ENCODE measurements at places on chromosomes 13 and 19.
A peak's percentile ranks its signal among the peaks of the same experiment; 100 is the strongest.

DNA sequence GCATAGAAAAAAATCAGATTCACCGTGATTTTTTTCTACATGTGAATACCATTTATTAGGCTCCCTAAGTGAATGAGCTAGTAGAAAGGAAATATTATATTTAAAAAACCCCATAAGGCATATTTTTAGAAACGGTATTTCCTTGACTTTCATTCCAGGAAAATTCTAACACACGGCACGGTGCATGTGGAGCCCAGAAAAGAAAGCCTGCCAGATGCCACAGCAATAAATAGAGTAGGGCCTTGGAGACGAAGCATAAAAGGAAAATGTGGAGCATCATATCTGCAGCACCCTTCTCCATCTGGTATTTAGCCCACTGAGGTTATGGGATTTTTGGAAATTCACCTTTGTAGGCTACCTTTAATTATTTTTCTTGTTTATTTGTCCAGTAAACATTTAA, 314.4 kb downstream of the ENOX1 start:
- DNase-seq: no peak

GRCh38 chr13:42393573-42394360, 121.8 kb downstream of the AKAP11 start:
- no peak for DNase-seq

GRCh38 chr13:110945928-110946570, 31.2 kb upstream of the ANKRD10 start:
- no peak for DNase-seq

DNA sequence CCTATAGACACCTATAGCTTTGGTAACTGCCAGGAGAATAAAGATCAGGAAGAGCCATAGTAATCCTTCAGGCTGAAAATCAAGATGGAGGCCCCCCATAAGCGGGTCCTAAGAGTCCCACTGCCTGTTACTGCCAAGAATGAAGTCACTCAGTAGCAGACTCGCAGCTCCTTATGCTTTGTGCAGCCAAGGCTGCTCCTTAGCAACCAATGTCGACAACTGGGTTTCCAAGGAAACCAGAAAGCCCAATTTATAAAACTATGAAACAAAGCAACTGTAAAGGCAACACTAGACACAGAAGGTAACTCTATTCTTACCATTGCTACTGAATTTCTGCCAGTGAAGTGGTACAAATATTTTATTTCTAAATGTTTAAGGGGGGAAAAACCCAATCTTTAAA, 56.5 kb downstream of the DCLK1 start:
- DNase-seq: no peak

DNA sequence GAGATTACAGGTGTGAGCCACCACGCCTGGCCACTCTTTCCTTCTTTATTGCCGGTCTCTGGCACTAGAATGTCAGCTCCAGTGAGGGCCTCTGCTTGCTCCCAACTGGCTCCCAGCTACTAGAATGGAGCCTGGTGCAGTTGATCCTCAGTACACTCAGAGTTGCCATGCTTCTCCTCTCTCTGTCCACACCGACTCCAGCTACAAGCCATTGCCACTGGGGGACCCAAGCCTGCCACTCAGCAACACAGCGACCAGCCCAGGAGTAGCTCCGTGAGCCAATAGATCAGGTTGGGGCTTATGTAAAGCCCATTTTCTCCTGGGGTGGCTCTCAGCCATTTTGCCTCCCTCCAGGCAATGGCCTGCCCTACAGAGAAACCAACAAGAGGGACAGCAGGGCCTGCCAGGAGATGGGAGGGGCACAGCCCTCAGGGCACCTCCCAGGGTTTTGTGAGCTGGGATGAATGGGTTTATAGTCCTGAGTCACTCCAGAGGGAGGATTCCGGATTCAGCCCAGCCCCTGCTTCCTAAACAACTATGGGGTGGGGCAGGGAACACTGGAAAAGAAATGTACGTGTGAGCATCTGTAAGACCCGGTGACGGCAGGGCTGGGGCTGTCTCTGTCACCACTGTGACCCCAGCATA, 36.5 kb downstream of the OPA3 start:
- DNase-seq: no peak

- DNase-seq: no peak
Measured at GRCh38 chr13:93951108-93951507, 528.4 kb downstream of the DCT start.

DNA sequence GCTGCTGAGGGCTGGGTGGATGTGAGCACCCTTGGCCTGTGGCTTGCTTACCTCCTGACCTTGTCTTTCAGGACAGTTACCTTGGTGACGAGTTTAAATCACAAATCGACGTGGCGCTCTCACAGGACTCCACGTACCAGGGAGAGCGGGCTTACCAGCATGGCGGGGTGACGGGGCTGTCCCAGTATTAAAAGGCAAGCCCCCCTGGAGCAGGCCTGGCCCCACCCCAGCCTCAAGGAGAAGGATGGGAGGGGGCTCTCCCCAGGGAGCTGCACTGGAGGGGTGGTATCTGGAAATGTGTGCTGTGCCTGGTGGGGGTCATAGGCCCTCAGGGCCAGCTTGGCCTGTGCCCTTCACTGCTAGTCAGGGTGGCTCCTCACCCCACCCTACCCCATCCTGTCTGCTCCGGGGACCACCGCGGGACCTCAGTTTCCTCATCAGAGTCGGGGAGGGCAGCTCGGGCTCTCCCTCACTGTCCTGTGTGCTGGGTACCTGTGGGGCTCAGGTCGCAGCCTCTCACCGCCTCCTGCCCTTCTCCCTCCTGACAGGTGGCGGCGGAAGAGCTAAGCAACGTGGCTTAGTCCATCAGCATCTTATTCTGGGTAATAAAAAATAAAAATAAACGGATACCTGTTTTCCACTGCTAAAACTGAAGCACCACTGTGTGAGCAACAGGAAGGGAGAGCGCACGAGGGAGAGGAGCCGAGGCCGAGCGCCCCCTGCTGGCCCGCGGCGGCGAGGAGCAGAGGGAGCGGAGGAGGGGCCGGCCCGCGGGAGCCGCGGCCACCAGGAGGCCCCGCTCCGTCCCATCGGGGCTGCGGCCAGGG, 29.8 kb downstream of the CERS1 start:
- no peak for DNase-seq

DNA sequence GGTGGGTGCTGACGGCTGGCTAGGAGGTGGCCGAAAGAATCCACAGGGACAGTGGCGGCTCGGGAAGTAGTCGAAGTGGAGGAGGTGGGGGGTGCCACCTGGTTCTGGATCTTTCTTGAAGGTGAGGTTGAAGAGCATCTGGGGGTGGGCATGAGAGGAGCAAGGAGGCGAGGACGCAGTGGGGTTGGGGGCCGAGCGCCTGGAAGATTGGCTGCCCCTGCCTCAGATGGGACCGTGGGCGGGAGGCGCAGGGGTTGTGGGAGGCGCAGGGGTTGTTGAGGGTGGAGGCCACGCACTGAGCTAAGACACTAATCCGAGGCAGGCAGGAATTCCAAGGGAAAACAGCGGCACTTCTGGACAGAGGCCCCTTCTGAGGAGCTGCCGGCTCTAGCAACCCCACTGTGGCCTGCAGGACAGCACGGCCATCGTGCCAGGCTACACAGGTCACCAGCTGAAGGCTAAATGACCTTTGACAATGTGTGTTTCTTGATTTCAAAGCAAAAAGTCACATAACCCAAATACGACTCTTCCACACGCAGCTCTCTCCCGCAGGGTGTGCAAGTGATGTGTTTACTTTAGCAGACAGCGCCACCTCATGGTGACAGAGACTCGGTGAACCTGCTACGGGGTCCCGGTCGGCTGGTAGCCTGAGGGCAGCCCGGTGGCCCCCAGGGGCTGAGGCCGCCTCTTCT, 44.1 kb upstream of the RANBP3 start:
- DNase-seq: peak; percentile 64

DNA sequence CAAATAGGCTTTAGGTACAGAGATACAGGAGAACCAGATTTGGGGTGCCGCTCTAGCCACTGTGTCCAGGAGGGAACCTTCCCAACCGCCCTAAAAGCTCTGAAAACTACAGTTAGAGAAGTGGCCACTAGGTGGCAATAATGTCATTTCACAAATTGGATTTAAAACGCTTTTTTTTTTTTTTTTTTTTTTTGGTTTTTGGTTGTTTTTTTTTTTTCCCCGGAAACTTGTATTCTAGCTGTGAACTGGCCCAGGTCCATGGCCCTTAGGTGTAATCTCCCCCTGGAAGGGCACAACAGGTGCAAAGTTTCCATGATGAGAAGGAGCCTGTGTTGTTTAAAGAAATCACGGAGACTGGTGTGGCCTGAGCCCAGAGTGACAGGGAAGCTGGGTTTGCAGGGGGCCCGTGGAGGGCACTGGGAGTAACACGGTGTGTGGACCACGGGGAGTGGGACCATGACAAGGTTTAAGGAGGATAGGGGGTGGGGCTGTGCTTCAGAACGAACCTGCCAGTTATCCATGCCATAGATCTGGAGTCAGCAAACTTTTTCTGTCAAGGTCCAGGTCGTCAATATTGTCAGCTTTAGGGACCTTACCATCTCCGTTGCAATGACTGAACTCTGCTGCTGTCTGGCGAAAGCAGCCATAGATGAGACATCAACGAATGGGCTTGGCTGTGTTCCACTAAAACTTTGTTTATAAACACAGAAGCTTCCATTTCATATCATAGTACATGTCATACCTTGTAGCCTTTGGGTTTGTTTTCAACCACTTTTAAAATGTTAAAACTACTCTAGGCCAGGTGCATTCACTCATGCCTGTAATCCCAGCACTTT, 10.1 kb downstream of the OR1I1 start:
- DNase-seq: peak; percentile 66

GRCh38 chr19:31450696-31451095, 101.5 kb upstream of the TSHZ3 start:
- DNase-seq: no peak

- DNase-seq: no peak
Measured at GRCh38 chr19:48814895-48815294, 4.1 kb upstream of the BCAT2 start.

DNA sequence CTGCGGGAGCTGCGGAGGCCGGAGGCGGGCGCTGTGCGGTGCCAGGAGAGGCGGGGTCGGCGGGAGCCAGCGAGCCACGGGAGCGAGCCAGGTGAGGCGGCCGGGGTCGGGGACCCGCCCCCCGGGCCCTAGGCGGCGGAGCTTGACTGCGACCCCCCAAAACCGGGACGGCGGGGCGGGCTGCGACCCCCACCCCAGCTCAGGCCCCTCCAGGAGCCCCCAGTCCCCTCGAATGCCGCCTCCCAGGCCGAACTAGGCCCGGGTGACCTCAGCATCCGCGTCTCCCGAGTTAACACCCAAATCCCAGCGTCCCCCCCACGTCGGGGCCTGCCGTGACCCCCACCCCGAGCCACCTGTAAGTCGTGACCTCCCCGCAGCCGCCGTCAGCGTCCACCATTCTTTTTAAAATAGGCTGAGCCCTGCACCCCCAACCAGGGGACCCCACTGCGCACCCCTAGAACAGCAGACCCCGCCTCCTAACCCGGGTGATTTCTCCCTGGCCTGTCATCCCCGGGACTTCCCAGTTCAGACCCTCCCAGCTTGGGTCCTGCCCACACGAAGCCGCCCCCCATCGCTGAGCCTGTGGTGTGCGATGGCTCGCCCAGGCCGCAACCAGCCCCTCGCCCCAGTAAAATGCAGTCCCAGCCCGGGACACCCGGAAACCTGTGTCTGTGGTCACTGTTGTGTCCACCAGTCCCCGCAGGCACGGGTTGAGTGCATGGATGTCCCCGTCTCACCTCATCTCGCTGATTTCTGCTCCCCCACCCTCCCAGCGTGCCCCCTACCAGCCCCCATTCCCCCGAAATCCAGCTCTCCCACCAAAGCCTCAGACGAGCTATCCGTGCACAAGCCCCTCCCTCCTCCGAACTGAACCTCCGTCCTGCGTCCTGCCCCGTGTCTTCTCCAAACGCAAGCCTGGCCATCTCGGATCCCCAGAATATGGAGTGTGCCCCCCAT, 551 bp downstream of the FZR1 start:
- peak; percentile 67 for DNase-seq

DNA sequence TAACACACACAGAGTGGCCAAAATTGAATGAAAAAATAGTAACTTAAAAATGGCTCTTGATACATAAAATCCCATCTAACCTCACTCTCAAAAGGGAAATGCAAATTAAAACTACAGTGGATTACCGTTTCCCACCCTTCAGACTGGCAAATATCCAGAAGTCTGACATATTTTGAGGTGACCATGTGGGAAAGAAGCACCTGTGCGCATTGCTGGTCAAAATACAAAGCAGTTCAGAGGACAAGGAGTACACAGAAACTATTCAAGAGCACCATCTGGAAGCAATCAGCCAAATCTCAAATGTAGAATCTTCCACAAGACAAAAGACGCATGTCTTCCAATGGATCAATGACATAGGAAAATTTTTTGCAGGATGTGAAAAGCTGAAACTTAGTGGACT, 23.2 kb downstream of the NALCN start:
- no peak for DNase-seq

- no peak for DNase-seq
Measured at GRCh38 chr19:27925202-27925601, 1287.7 kb downstream of the UQCRFS1 start.

Measured in CD4-positive, alpha-beta memory T cell (primary cell).